Activated T-cell treated with anti-CD3 and anti-CD28 coated beads, Interleukin-2, amount 50 U/mL, for 72 hours (primary cell): ENCODE measurements at places on chromosomes 4 and X.

DNA sequence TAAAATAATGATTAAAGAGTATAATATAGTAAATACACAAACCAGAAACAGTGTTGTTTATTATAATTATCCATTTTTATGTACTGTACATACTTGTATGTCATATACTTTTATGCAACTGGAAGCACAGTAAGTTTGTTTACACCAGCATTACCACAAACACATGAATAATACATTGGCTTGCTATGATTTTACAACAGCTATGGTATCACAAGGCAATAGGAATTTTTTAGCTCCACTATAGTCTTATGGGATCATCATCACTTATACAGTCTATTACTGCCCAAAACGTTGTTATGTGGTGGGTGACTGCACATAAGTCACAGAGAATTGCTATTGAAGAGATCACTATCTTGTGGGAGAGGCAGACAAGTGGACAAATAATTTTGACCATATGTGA, 1.8 kb upstream of the PF4V1 start:
- no peak for DNase-seq

GRCh38 chr4:112860830-112861690, 188.4 kb upstream of the ANK2 start:
- DNase-seq: no peak

DNA sequence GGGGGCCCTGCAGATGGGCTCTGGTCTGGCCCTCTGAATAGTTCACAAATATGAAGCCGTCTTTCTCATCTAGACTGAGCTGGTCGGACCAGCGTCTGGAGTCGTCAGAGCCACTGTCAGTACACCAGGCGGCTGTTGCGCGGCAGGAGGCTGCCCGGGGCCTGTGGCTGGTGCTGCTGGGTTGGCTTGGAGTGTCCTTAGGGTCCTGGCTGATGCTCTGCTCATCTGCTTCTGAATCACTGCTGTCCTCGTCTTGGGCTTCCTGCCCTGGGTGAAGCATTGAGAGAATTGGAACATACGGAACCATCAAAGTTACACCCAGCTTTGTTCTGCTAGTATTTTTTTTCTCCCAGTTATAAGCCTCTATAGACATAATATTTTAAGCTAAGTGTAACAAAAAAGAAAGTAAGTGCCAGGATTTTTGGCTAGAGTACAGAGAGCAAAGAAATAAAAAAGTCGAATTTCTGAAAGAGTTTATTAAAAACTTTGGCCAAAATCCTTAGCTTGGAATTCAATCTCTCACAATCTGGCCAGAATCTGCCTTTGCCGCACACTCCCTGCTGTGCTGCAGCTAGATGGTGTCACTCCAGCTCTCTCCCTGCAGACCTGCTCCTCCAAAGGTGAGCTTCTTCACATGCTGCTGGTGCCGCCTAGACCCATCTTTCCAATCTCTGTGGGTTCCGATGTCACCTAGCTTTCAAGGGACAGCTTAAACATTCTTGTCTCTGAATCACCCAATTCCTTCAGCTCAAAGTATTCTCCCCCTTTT, 96.2 kb downstream of the CDS1 start:
- no peak for DNase-seq

GRCh38 chr4:21790438-21791029, 158.0 kb downstream of the KCNIP4 start:
- no peak for DNase-seq

DNA sequence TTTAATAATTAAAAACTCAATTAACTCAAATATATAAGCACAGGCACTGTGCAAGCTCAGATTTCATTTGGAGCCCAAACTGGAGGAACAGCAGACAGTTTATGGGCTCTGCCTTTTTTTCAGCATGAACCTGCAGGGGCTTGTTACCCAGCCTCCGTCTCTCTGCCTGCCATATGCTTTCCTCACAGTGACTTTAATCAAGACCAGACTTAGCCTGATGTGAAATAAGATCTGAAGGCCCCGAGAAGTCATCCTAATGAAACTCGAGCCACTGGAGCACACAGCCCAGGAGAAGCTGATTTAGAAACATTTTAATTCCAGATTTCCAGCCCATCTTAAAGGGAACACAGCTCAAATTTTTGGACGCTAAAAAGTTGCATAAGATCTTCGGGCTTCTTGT, 55.6 kb downstream of the SPATA18 start:
- DNase-seq: no peak
